CD4-positive, alpha-beta T cell treated with Interferon alpha-2 for 1 hour (primary cell): ENCODE measurements at places on chromosomes 1 and 21.

DNA sequence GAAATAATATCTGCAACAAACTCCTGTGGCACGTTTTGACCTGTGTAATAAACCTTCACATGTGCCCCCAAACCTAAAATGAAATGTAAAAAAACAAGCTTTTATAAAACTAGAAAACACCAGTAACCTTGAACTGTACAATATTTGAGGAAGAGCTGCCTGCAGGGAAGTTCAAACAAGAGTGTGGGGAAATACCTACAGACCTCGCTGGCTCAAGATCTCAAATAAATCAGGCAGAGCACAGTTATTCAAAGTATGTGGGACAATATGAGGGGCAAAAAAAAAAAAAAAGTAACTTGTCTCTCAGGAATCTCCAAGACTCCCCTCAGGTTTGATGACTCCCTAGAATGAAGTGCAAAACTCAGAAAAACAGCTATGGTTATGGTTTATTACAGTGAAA is 37.9 kb upstream of the PPIH start:
- no peak for DNase-seq

DNA sequence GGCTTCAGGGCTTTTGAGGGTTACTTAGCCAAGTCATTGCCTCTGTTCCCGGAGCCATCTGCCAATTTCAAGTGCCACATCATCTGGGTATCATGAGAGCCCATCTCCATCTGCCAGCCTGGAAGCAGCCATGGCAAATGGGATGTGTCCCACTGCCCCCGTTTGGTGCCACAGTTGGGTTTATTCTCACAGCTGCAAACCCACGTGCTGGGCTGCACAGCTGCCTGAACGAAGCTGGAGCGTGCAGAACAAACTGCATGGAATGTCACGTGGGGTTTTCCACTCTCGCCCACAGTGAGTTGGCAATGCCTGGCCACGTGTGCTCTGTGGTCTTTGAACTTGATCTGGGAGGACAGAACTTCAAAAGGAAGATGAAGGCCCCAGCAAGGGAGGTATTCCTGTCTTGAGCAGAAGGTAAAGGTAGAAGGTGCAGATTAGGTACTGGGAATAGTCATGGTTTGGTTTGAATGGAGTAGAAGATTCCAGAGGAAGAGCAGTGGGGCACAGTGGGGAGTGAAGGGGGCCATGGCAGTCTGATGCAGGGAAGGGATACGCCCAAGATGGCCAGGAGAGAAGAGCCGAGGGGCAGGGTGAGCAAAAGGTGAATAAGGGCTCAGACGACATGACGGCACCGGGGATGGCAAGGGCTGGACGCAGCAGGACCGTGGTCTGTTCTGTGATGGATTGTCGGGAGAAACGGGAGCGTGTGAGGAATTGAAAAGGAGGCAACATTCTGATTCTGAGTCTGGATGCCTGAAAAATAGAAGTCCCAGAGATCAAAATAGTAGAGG is 222.0 kb downstream of the KAZN start:
- DNase-seq, result no peak

- no peak for DNase-seq
Observed at GRCh38 chr1:4594286-4594991, 60.0 kb upstream of the AJAP1 start.

- DNase-seq, result no peak
Observed at GRCh38 chr1:229024528-229025130, 246.3 kb upstream of the RAB4A start.

- no peak for DNase-seq
Observed at GRCh38 chr1:235421751-235422150, 54.5 kb downstream of the TBCE start.

DNA sequence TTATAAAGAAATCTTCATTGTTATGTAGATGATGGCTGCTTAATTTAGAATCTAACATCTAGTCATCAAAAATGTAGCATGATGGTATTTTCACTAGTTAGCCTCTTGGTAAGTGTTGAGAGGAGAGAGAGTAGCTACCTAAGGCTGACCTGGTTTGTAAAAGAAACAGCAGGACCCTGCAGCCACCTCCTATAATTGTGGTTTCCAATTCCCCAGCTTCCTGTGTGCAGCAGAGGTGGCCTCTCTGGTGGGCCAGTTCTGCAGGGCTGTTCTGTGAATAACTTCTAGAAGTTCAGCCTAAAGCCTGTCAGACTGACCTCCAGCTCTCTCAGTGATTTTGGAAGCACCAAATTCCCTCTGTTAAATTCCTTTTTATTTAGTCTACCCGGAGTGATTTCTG is 246.4 kb upstream of the LRRC7 start:
- no peak for DNase-seq

- DNase-seq, result no peak
Observed at GRCh38 chr1:18814425-18814824, 45.0 kb downstream of the TAS1R2 start.

- no peak for DNase-seq
Observed at GRCh38 chr1:37429029-37429428, 45.4 kb upstream of the ZC3H12A start.

GRCh38 chr1:117685936-117686806 is 80.3 kb downstream of the TENT5C start:
- no peak for DNase-seq
